ENCODE measurements at places on chromosomes 6 and 20.

- DNase-seq, result no peak
Measured at GRCh38 chr6:3520281-3521230, 63.7 kb upstream of the SLC22A23 start.

GRCh38 chr20:35297155-35297554 is 4.9 kb upstream of the FAM83C start:
- DNase-seq, result no peak

DNA sequence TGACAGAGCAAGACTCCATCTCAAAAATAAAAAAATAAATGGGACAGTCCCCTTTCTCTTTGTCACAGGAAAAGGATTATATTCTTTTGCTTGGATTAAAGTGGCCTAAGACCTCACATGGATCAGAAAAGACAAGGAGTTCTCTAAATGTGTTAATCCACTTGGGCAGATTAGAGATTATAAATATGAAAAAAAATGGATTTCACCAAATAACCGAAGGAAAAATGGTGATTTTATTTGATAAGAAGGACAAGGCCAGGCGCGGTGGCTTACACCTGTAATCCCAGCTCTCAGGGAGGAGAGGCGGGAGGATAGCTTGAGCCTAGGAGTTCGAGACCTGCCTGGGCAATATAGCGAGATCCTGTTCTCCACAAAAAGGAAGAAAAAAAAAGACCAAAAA is 21.8 kb downstream of the SAMHD1 start:
- no peak for DNase-seq

GRCh38 chr6:116025405-116025804 is 35.3 kb downstream of the FRK start:
- no peak for DNase-seq

DNA sequence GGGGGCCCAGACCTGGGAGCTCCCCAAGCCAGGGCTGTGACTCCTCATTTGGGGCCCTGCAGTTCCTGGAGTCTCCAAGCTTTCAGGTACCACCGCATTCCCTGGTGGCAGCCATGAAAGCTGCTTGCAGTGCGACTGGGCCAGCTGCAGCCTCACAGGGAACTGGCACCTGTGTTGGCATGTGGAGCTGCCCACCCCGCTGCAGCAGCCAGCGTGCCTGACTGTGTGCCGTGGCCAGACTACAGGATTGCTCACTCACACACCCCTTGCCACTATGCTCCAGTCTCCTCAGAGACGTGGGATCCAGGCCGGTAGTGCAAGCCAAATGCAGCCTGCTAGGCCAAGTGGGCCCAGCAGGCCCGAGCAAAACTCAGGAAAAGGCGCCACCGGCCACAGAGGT is 450.7 kb downstream of the COL12A1 start:
- DNase-seq, result no peak

GRCh38 chr6:63813566-63814120 is 178.0 kb downstream of the PHF3 start:
- no peak for DNase-seq

GRCh38 chr6:165659945-165660856 is 2.8 kb downstream of the PDE10A start:
- DNase-seq, result no peak

- no peak for DNase-seq
Measured at GRCh38 chr6:34645627-34646026, 50.9 kb downstream of the ILRUN start.

DNA sequence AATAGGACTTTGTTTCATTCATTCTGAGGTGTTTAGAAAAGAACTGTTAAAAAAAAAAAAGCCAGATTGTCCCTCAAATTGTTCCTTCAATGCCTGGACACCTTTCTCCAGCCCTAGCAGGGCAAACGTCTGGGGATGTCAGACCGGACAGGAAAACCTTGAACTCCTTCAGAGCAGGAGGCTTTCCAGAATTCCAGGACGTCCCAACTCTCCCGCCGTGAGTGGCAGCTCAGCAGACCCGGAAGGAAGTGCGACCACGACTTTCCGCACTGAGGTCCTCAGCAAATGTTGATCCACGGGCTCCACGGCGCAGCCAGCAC is 139.1 kb downstream of the DLL1 start:
- DNase-seq, result no peak

GRCh38 chr6:99739526-99739925 is 132.9 kb downstream of the PRDM13 start:
- DNase-seq, result no peak

DNA sequence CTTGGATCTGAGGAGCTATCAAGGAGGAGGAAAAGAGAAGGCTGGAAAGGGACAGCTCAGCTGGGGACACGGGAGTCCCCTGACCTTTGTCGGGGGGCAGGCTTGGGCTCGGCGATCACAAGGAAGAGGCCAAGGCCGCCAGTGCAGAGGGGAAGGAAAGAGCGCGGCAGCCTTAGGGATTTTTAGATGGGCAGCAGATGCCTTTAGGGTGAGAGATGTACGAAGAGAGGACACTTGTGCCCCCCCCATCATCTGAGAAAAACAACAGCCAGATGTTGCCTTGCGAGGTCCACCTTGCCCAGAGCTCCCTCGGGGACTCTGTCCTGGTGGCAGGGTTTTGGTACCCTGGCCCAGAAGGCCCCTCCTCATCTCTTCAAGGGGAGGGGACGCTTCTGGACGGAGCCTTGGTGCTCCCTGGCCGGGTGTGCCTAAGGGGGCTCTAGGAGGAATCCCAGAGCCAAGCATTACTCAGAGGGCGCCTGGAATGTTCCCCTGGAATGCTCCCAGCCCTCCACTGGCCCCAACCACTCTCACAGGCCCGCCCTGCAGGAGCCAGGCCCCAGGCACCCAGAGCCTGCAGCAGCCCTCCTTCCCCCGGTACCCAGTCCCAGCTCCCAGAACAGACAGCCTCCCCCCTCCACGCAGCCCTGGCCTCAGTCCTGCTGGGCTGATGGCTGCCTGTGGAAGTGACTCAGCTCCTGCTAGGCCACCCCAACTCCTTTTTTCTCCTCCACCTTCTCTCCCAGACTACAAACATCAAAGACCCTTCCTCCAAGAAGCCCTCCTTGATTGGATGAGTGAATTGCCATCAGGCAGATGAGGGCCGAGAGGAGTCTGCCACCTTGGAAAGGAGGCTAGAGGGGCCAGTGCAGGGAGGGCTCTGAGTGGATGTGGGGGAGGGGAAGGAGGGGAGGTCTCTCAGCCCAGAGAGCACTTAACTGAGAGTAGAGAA is 1.8 kb downstream of the ADAM33 start:
- no peak for DNase-seq

DNA sequence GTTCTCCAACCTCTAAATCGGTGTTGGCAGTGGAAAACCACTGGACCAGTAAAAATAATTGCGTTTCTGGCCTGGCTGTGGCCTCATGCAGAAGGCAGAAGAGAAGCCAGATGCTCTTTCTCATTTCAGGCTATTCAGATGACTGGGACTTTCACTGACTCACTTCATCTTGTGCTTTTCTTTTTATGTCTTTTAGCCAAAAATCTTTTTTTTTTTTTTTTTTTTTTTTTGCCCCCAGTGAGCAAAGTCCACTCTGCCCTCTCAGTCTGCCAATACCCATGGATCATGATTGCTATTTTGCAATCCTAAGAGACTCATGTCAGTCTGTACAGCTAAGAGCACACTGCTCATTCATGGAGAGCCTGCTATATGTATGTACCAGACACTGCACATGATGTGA is 962.5 kb downstream of the KIF16B start:
- no peak for DNase-seq

DNA sequence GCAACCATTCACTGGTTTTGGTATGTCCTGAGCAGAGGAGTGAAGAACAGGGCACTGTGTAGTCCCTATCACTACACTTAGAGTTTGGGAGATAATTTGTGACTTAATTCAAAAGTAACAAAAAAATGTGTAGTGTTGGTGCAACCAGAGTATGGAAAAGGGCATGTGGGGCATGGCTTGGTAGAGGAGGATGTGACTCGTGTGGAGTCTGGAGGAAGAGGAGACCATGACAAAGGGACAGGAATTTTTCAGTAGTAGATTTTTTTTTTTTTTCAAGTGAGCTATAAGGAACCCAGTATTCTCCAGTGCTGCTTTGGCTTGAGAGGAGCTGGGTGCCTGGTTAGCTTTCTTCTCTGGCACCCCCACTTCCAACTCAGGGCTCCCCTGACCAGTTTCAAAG is 5.1 kb downstream of the MTRES1 start:
- no peak for DNase-seq

GRCh38 chr6:7271205-7271534 is 41.8 kb downstream of the SSR1 start:
- DNase-seq, result no peak

Measured in breast epithelium (tissue), 4 donors.